ENCODE measurements at places on chromosomes 11 and 22. TPM values are rescaled to one million over a fixed set of nuclear protein-coding genes. Genes with fewer than 3 reads are reported as not detected.
A peak's percentile ranks its signal among the peaks of the same experiment; 100 is the strongest.

- no peaks in the 10 kb centered on the region for H3K27me3 ChIP-seq
- peak overlapping the region; percentile 38 for H3K27ac ChIP-seq
- peaks cover 10% of the 10 kb centered on the region for H3K36me3 ChIP-seq
- no peak for DNase-seq
- H3K4me3 ChIP-seq = peak overlapping the region; percentile 57
- H3K4me1 ChIP-seq = peaks cover 41% of the 10 kb centered on the region
These were observed 4.2 kb downstream of the LGALS1 start for GRCh38 chr22:37679670-37680069.

Gene TRIM51
- not detected for total RNA-seq

Gene ARFGAP2
- total RNA-seq = 77.4 TPM

GRCh38 chr11:124961972-124962609 is 8.1 kb downstream of the CCDC15 start:
- no peaks in the 10 kb centered on the region for H3K27me3 ChIP-seq
- H3K4me1 ChIP-seq = no peaks in the 10 kb centered on the region
- no peak for DNase-seq
- H3K4me3 ChIP-seq = no peak overlapping the region
- H3K36me3 ChIP-seq = no peaks in the 10 kb centered on the region

DNA sequence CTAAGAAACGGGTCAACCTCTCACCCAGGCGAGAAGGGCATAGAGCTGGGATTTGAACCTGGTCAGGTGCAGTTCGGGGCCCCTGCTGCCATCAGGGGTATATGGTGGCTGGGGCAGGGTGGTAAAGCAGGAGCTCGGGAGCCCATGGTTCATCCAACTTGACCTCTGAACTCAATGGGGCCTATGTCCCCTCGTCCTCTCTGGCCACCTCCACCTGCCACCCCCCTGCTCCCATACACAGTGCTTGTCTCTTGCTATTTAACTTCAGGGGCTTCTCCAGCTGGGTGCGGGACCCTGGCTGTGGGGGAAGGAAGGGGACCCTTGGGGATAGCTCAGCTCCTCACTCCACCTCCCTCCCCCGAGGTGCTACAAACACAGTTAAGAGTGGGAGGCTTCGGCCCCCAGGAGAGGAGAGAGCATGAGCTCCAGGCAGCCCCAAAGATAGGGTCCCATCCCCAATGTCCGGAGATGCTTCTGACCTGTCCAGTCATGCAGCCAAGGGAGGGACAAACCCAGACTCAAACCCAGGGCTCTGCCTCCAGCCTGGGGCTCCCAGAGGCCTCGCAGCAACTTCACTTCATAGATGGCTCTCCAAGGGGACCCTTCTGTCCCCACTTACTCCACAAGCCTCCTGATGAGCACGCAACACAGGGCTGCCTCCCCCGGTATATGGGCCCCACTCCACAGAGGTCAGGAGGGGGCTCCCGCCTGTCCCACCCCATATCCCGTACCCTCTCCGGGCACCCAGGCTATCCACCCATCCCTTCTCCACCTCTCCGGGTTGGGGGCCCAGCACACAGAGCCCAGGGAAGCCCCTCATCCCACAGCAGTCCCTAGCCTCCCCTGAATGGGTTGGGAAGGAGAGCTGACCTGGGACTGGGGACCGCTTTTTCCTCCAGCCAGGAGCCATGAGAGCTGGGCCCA is 712 bp downstream of the IL2RB start:
- peaks cover 44% of the 10 kb centered on the region for H3K27me3 ChIP-seq
- no peak overlapping the region for H3K27ac ChIP-seq
- DNase-seq = no peak
- H3K4me1 ChIP-seq = no peaks in the 10 kb centered on the region

Gene OTUB1
- 66.2 TPM for total RNA-seq

DNA sequence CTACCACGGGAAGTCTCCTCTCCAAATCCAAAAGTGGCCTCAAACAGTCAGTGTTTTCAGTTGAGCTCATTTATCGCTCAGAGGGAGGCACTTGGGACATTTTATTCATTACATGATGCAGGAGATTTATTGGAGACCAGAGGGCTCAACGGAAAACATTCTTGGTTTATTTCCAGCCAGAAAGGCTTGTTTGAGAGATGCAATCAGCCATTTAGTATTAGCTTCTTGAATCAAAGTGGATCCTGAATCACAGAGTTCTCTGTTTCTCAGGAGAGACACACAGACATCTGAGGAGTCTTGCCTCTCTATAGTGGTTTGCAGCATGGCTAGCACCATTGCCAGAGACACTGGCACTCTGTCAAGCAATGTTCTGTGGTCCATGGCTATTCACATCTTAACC is 31.5 kb downstream of the CD44 start:
- H3K27me3 ChIP-seq = no peaks in the 10 kb centered on the region
- H3K4me3 ChIP-seq = no peak overlapping the region
- no peak for DNase-seq
- H3K27ac ChIP-seq = no peak overlapping the region

Gene KDELR3
- total RNA-seq = 39.3 TPM

DNA sequence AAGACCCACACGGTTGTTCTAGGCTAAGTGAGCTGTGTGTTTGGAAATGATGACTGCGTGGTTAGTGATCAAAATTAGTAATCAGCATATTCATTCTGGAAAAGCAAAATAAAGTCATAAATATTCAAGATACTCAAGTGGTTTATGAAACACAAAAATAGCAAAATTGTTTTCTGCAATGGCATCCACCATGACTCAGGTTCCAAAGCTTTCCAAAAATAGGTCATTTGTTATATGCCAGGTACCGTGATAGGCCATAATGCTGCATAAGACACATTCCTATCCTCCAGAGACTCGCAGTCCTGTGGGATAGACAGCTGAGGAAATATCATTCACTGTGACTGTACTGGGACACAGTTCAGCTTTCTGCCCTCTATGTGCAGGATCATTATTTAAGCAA is 2.4 kb upstream of the ATL3 start:
- no peak overlapping the region for H3K4me3 ChIP-seq
- DNase-seq = no peak
- no peaks in the 10 kb centered on the region for H3K27me3 ChIP-seq
- no peak overlapping the region for H3K27ac ChIP-seq

DNA sequence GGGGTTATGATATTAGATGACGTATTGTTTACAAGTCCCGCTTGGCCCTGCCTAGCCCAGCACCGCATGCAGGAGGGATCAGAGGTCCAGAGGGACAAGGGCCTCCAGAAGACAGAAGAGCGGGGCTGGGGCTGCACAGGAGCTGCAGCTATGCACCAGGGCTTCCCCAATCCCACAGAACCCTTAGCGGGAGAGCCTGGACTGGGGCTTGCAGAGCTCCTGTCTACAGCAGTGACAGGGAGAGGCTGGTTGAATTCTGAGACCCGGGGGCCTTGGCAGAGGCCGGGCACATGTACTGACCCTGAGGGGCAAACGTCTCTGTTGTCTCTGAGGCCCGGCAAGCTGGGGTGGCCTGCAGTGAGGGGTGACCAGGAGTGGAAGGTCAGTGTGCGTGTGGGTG is 6.9 kb downstream of the KIAA0930 start:
- H3K4me1 ChIP-seq = peaks cover 8% of the 10 kb centered on the region
- no peak overlapping the region for H3K27ac ChIP-seq
- H3K27me3 ChIP-seq = no peaks in the 10 kb centered on the region
- no peak for DNase-seq

Gene F2
- total RNA-seq = 0.19 TPM

Gene PLXNB2
- 362 TPM for total RNA-seq

DNA sequence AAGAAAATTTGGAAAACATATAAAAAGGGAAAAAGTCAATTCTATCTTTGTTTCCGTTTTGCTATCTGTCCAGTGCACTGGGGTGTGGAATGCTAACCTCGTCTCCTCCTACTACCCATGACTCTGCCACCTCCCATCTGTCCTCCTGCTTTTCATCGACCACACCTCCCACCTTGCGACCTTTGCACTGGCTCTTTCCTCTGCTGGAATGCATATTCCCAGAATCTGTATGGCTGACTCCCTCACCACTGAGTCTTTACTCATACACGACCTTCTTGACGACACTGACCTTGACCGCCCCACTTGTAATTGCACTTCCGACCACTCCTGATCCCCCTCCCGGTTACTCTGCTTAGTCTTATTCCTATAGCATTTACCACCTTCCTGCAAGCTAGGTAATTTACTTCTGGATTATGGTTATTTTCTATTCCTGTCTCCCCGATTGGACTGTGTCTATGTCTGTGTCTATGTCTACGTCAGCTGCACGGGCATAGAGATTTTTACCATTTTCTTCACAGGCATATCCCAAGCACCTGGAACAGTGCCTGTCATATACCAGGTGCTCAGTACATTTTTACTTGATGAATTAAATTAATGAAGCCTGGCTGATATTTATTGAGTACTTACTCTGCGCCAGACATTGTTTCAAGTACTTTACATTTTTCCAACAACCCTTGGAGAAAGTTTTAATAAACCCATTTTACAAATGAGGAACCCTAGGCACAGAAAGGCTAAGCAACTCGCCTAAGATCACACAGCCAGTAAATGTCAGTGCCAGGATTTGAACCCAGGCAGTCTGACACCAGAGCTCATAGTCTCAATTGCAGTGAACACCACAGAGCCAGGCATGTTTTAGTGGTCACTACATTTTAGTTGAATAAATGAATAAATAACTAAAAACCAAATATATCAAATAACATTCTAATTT is 89.3 kb upstream of the SLC22A12 start:
- DNase-seq = no peak
- no peak overlapping the region for H3K27ac ChIP-seq
- no peaks in the 10 kb centered on the region for H3K36me3 ChIP-seq
- H3K4me3 ChIP-seq = no peak overlapping the region
- no peaks in the 10 kb centered on the region for H3K4me1 ChIP-seq

DNA sequence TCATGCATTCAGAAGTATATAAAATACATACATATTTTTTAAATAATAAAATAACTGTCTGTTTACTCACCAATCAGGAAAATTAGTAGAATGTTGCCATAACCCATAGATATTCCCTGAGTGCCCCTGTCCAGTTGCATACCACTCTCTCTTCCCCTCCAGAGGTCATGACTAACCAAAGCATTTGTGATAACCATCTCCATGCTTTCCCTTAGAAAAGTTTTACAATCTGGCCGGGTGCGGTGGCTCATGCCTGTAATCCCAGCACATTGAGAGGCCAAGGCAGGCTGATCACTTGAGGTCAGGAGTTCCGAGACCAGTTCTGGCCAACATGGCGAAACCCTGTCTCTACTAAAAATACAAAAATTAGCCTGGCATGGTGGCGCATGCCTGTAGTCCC is 33.2 kb upstream of the LDHA start:
- no peak for DNase-seq
- peaks cover 53% of the 10 kb centered on the region for H3K36me3 ChIP-seq
- H3K4me3 ChIP-seq = no peak overlapping the region
- H3K27ac ChIP-seq = no peak overlapping the region
- peaks cover 23% of the 10 kb centered on the region for H3K4me1 ChIP-seq

Gene ALG9
- 41.7 TPM for total RNA-seq

DNA sequence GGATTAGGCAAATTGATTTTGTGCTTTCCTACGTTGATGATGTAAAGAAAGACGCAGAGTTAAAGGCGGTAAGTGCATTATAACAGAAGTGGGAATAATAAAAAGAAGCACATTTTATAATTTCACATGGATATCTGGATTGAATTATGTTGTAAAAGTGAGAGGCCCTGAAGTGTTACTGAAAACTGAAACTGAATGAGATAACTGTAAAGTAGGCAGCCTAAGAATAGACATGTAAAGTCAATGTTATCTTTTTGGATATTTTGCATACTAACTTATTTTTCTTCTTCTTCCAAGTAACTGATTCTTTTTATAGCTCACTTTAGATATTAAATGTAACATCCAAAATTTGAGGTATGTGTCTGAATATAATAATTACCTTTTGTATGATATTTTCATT is 28.3 kb downstream of the ANO5 start:
- DNase-seq = no peak

Gene CCDC117
- 23.6 TPM for total RNA-seq

Gene MYOD1
- total RNA-seq = not detected

Gene MS4A15
- not detected for total RNA-seq

DNA sequence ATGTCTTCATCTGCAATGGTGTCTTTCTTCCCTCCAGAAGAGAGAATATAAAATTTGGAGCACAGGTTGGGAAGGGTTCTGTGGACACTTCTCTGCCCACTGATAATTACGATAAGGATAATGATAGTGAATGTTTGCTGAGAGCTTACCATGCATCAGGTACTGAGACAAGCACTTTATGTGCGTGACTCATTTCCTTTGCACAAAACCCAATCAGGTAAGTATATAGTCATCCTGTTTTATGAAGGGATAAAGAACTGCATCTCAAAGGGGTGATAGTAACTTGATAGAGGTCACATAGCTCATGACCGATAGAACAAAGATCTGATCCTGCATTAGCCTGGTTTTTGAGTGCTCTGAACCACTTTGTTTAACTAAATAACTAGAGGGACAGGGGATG is 9.4 kb downstream of the DRD2 start:
- peaks cover 13% of the 10 kb centered on the region for H3K27me3 ChIP-seq
- H3K36me3 ChIP-seq = no peaks in the 10 kb centered on the region
- no peak overlapping the region for H3K27ac ChIP-seq
- no peaks in the 10 kb centered on the region for H3K4me1 ChIP-seq
- no peak for DNase-seq
- no peak overlapping the region for H3K4me3 ChIP-seq

Gene PIH1D2
- total RNA-seq = 2.3 TPM

Gene MYH9
- total RNA-seq = 1,044 TPM

GRCh38 chr11:8757047-8757446 is 74.5 kb downstream of the RPL27A start:
- no peaks in the 10 kb centered on the region for H3K27me3 ChIP-seq
- peak overlapping the region; percentile 40 for H3K27ac ChIP-seq
- H3K4me3 ChIP-seq = no peak overlapping the region
- no peaks in the 10 kb centered on the region for H3K36me3 ChIP-seq

Gene KCTD14
- 0.73 TPM for total RNA-seq

DNA sequence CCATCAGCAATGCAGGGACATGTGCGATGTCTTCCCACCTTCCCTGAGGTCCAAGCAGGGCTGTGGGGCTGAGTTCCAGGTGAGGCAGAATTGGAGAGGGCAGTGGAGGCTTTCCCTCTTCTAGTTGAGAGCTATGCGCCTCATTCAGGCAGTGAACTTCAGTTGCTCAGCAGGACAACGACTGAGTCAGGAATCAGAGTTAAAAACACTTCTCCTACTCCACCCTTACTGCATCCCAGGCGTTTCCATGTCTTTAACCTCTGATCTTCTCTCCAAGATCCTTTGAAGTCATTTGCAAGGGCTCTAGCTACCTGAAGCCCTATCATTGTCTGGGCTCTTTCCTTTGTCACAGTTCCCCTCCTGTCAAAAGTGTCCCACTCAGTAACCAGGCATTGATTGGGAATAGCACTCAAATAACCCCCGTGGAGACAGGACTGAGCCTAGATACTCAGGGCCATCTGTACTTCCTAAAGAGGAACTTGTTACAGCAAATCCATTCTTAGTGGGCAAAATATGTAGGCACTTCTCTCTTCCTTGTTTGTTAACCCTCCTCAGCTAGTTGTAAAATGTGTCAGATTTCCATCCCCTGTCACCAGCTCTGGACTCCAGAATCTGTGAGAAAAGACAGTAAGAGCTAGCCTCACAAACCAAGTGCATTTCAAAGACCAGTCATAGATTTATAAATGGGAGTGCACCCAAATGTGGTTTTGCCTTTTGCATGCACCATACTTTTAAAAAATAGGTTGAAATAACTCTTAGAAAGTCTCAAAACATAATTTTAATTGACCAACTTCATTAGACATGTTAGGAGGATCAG is 72.5 kb upstream of the MYO18B start:
- no peak overlapping the region for H3K27ac ChIP-seq
- no peak for DNase-seq

Data from osteocyte (in vitro differentiated cells).